CD4-positive, alpha-beta T cell (primary cell): ENCODE measurements at places on chromosomes 5 and 9. TPM values are rescaled to one million over a fixed set of nuclear protein-coding genes. Genes with fewer than 3 reads are reported as not detected.

PCDHGA9 gene
- total RNA-seq: not detected

DNA sequence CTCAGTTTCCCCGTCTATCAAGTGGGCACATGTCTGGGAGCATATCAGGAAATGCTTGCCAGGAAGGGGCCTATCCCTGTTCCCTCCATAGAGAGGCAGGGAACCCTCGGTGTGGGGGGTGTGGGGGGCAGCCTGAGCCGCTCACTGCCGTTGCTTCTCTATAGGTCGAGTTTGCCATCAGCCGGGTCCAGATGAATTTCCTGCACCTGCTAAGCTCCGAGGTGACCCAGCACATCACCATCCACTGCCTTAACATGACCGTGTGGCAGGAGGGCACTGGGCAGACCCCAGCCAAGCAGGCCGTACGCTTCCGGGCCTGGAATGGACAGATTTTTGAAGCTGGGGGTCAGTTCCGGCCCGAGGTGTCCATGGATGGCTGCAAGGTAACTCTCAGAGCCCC is 13.8 kb upstream of the ORM1 start:
- no peak for DNase-seq

DNA sequence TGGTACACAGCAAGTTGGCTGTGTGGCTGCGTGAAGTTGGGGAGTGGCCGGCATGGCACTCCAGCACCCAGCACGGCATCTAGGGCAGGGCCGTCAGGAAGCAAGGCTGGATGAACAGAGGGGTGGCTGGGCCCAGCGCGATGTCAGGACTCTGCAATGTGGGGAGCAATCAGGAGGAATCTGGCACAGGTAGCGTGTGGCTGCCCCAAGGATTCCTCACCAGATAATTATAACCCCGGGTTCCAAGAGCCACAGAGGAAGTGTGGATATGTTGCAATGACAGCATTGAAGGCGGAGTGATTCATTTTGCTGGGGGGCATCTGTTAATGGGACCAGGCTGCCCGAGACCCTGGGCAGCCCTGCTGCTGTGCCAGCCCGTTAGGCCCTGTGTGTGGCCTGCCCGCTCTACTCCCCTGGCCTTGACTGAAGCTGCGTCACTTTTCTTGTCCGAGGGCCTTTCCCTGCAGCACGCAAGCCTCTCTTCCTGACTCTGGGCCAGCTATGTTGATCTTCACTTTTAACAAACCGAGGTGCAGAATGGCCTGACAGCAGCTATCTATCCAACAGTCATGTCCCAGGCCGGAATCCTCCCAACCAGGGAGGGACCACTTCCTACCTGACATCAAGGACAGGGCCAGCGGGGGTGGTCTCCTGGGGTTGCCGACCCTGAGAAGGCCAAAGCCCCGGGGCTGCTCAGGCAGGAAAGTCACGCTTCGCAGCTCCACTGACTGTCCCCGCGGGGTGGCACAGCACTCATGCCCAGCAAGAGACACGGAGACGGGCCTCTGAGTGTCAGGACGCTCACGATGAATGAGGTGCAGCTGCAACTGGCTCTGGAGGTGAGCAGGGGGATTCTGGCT is 118.0 kb upstream of the PHYKPL start:
- DNase-seq: no peak

ZNF618 gene
- total RNA-seq: 1.2 TPM

MYORG gene
- total RNA-seq: 0.42 TPM

DNA sequence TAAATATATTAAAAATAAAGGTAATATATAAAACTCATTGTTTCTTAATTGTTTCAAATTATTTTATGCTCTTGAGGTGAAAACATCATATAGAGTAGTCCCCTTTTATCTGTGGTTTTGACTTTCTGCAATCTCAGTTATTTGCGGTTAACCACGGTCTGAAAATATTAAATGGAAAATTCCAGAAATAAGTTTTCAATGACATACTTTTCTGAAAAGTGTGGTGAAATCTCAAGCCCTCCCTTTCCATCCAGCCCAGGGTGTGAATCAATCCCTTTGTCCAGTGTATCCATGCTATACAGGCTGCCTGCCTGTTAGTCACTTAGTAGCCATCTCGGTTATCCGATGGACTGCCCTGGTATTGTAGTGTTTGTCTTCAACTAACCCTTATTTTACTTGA is 546.7 kb upstream of the DMAC1 start:
- no peak for DNase-seq

- DNase-seq: no peak
Observed at GRCh38 chr5:134464988-134465815, 53.5 kb upstream of the CDKN2AIPNL start.

GRCh38 chr9:114732823-114733222 is 50.8 kb upstream of the TEX48 start:
- no peak for DNase-seq

- DNase-seq: no peak
Observed at GRCh38 chr5:43997647-43998272, 391.5 kb downstream of the FGF10 start.

NCS1 gene
- total RNA-seq: not detected

DNA sequence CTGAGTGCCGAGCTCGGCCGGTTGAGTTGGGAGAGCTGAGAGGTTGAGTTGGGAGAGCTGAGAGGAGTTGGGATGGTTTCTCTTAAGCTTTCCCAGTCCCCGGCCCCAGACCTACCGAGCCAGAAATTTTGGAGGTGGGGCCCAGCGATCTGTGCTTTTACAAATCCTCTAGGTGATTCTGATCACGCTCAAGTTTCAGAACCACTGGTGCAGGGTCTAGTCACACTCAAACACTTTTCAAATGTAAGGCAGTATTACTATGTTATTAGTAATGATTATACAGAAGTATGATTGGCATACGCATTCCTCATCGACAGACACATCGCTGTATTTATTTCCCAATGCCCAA is 256 bp upstream of the CLINT1 start:
- no peak for DNase-seq

- DNase-seq: no peak
Observed at GRCh38 chr5:8961956-8962355, 583.9 kb downstream of the SEMA5A start.

FNIP1 gene
- total RNA-seq: 34.5 TPM
